GM12878 (cell line): ENCODE measurements at places on chromosomes 2 and 18.

DNA sequence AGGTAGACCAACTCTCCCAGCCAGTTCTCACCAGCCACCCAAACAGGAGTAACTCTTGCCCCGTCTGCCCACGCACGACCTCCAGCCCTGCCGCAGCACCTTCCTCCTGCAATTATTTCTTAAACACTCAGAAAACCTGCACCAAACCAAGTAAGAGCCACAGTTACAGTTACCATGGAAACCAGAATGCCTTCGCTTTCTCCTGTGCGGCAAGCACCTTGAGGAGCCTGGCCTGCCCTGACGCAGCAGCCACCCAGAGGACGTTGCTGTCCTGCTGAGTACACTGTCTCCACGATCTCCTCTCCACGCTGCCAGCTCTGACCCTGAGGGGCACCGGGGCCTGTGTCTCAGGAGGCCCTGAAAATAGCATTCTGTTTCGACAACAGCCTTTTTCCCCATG, 94.3 kb upstream of the SMIM21 start:
- no peak for DNase-seq

GRCh38 chr2:28613633-28614501, 118.0 kb downstream of the PLB1 start:
- DNase-seq = no peak

- DNase-seq = no peak
These were observed 182.1 kb downstream of the ANKRD30B start for GRCh38 chr18:14930076-14930475.

GRCh38 chr2:168524005-168524404, 67.9 kb downstream of the CERS6 start:
- DNase-seq = no peak

GRCh38 chr18:903701-904100, 970 bp upstream of the ADCYAP1 start:
- no peak for DNase-seq

- no peak for DNase-seq
These were observed 5.8 kb downstream of the NPPC start for GRCh38 chr2:231920366-231920765.

DNA sequence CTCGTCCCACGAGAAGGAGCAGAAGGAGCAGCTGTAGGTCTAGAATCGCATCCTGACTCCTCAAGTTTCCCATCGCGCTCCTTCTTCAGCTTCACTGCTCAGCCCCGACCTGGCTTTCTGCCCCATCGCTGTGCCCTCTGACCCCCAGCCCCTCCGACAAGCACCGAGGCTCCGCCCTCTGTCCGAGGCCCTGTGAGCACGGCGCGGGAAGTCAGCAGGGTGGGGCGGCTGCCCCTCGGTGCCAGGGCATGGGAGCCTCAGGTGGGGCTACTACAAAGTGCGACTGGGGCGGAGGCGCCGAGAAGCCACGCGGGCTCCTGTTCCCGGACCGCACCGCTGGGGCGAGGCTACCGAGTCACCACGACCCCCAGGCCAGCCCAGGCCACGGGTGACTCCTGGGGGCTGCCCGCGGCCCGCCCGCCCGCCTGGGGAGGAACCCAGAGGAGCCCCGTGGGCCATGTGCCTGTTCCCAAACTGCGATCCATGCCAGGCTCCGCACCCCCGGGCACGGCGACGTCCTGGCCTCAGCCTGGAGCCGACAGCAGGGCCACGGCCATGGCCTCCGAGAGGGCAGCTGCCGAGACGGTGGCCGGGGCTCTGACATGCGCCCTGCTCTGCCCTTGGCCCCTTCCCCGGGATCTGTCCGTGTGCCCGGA, 36.6 kb upstream of the ID2 start:
- DNase-seq = no peak

DNA sequence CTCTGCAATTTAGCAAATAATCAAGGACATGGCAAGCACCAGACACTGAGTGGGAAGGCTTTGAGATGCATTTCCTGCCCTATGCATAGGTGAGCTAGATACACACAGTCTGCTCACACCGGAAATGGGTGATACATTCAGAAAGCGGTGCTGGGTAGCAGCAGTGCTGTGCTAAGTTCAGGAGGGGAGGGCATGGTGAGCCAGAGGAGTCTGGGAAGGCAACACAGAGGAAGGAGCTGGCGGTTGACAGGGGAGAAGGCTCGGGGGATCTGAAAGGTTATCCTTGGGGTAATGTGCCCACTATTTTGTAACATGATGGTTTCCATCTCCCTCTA, 57.4 kb upstream of the EPAS1 start:
- peak; percentile 47 for DNase-seq

- DNase-seq = no peak
These were observed 246.5 kb downstream of the LDLRAD4 start for GRCh38 chr18:13465124-13465446.

GRCh38 chr2:237673130-237674001, 46.0 kb downstream of the LRRFIP1 start:
- no peak for DNase-seq

- DNase-seq = no peak
These were observed 165.7 kb downstream of the TRIB2 start for GRCh38 chr2:12882393-12882792.

DNA sequence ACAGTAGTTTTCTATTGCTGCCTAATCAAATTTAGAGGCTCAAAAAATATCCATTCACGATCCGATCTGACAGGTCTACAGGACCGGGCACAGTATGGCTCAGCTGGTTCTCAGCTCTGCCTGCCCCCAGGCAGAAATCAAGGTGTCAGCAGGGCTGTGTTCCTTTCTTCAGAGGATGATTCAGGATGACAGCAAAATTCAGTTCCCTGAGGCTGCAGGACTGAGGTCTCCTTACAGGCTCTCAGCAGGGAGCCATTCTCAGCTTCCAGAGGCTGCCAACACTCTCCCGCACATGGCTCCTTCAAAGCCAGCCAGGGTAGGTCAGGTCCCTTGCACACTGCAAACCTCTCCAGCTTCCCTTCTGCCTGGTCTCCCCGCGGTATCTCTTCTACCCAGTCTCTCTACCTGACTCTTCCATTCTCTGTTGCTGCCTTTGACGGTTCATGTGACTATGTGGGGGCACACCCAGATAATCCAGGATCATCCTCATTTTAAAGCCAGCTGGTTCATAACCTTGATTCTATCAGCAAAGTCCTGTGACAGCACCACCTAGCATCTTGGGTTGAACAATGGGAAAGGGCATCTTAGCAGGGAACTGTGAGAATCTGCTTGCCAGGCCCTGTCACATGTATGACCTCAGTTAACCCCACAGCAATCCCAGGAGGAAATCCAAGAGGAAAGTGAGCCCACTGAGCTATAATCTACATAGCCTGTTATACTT, 50.4 kb downstream of the UXS1 start:
- no peak for DNase-seq

DNA sequence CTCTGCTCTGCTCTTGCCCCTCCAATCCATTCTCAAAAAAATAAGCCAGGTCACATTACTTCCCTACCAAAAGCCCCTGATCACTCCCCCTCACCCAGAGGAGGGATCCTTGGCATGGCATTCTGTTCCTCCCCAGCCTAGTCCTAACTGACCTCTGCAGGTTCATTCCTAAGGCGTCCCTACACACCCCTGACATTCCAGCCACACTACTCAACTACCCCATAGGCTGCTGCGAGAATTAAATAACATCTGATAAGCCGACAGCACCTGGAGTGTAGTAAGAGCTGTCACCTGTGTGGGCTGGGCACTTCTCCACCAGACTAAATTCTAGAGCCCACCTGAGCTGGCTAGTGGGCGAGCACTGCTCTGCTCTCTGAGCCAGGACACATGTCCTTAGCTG, 44.7 kb upstream of the SLC1A4 start:
- no peak for DNase-seq

DNA sequence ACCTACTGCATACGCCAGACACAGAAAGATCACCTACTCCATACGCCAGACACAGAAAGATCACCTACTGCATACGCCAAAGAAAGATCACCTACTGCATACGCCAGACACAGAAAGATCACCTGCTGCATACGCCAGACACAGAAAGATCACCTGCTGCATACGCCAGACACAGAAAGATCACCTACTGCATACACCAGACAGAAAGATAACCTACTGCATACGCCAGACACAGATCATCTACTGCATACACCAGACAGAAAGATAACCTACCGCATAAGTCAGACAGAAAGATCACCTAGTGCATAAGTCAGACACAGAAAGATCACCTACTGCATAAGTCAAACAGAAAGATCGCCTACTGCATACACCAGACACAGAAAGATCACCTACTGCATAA, 25.8 kb downstream of the COA5 start:
- DNase-seq = no peak
